ENCODE measurements at places on chromosomes 5 and 9.

DNA sequence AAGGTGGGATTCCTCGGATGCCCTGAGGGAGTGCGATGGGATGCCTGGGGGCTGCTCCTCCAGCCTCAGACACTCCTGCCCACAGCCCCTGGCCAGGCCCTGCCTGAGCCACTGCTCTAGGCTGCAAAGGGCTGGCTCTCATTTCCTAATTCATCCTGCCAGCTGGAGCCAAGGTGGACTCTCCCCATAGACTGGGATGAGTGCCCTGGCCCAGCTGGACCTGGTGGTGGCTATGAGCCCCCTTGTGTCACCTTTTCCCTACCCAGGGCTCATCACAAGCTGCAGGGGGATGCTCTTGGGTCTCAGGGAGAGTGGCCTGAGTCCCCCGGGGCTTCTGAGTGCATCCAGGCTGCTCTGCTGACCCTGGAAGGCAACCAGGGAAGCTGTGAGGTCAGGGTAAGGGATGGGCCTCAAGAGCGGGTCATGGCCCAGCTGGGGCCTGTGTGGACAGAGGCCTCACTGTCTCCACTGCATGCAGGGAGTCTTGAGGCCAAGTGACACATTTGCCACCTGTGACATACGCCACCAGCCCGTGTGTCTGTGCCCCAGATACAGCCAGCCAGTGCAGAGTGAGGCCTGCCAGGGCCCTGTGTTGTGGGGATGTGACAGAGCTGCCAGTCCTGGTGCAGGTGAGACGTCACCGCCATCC lies 102.7 kb upstream of the IER5L start:
- DNase-seq: no peak

DNA sequence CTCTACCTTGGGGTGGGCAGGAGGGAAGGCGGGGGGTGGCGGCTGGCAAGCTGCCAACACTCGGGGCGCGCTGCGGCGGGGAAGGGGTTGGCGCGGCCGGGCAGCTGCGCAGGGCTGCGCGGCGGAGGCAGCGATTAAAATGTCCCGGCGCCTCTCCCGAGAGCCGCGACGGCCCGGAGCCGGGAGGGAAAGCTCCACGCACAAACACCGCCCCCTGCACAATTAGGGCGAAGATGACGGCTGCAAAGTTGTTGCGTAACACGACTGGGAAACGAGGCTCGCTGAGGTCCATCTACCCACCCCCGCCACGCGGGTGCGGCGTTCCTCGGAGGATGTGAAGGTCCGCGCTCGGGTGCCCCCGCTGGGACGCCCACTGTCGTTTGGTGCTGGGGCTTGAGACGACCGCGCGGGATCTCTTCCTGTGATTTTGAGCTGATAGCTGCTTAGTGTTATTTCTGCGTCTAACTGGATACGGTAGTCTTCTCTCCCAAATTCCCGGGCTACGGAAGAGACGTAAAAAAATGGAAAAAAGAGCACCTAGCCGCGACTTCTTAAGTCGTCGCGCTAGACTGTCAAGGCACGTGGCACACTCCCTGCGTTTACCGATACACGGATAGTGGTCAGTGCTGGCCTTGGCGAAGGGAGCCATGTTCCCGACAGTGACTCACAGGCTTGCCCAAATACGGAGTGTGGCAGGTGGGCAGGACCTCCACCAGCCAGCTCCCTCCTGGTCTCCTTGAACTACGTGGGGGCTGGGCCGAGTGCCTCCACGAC lies 958 bp upstream of the NFIL3 start:
- DNase-seq: peak; percentile 53

DNA sequence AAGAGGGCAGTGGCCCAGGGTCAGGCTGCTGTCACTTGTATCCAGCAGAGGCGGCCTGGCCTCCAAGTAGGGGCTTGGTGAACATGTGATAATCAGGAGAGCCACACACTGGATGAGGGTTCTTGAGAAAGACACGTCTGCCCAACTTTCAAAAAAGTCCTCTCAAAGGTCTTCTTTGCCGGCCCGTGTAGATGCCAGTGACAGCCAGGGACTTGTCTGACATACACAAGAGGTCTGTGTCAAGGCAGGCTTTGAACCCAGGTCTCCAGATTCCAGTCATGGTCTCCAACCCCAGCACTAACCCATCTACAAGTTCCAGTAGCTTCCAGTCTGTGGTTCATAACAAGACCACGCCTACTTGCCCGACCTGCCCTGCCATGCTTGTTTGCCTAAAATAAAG lies 7.9 kb upstream of the AMBP start:
- no peak for DNase-seq

GRCh38 chr9:76758476-76758875 lies 5.8 kb upstream of the PCA3 start:
- no peak for DNase-seq

DNA sequence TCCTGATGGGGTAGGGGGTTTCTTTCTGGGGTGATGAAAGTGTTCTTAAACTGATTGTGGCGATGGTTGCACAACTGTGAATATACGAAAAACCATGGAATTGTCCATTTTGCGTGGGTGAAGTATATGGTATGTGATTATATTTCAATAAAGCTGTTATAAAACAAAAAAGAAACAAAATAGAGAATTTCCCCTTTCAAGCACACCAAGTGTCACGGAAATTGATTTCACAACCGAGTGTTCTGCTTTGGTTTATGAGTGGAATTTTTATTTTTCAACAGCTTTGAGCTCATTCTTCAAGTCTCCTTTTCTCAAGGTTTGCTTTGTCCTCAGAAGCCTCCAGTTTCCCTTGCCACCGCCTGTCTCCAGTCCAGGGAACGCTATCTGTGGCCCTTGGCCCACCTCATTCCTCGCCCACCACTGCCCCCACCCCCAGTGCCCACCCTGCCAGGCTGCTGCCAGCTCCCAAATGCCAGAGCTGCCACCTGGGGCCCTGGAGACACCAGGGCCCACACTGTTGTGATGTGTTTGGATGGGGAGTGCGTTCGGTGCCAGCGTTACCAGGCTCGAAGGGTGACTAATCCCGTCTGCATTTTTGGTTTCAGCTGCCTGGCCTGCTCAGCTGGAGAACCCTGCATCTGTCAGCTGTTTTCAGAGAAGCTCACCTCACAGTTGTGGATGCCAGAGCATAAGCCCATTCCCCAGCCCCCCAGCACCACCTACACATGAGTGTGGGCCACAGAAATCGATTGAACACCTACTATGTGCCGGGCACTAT lies 30.4 kb downstream of the DUSP1 start:
- DNase-seq: peak; percentile 90

DNA sequence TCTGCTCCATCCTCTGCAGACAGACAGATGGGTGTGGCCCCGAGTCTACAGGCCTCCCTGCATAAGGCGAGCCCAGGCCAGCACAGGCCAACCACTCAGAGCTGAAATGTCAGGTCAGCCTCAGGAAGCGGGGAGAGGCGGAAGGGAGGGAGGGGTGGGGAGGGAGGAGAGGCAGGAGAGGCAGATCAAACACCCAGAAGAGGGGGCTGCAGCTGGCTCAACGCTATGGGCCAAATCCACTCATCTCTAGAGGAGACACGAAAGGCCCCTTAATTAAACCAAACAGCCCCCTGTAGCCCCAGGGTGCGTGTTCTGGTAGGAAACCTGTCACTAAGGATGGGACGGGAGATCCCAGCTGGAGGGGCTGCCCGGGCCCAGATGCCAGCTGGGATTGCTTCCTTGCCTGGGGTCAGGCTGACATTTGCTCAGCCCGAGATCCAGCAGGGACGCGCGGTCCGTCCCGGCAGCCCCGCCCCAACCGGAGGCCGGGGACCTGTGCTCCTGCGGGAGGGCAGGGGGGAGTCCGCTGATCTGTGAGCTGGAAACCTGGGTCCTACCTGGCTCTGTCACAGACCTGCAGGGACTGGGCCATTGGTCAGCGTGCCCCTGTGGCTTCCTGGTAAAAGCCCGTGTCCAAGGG lies 97.2 kb upstream of the SARDH start:
- DNase-seq: no peak

DNA sequence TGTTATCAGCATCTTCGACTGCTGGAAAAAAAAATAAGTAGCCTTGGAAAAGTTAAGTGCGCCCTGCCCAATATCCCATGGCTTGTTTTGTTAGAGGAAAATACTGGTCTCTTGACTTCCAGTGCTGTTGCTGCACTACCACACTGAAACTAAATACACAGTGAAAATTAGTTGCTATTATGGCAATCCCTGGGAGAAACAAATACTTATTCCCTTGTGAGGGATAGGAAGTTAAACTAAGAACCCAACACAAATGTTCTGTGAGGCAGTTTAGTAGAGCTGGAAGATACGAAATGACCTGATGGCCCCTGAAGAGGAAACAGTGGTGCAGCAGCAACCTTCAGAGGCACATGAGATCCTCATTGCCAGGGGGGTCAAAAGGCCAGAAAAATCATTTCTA lies 164.0 kb downstream of the ARL15 start:
- DNase-seq: no peak

DNA sequence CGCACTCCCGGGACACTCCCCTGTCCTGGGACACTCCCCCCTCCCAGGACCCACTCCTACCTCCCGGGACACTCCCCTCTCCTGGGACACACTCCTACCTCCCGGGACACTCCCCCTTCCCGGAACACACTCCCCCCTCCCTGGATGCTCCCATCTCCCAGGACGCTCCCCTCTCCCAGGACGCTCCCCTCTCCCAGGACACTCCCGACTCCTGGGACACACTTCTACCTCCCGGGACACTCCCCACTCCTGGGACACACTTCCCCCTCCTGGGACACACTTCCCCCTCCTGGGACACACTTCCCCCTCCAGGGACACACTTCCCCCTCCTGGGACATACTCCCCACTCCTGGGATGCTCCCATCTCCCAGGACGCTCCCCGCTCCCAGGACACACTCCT lies 95.6 kb downstream of the RXRA start:
- DNase-seq: no peak

GRCh38 chr5:6745706-6746222 lies 32.5 kb downstream of the TENT4A start:
- DNase-seq: peak; percentile 56

- DNase-seq: no peak
Measured at GRCh38 chr5:101292199-101292598, 389.1 kb upstream of the ST8SIA4 start.

GRCh38 chr5:108947164-108947563 lies 199.5 kb downstream of the FER start:
- no peak for DNase-seq

- no peak for DNase-seq
Measured at GRCh38 chr5:94040591-94041148, 299.3 kb upstream of the POU5F2 start.

- no peak for DNase-seq
Measured at GRCh38 chr9:27528886-27529315, 713 bp downstream of the MOB3B start.

- DNase-seq: no peak
Measured at GRCh38 chr5:80216753-80217596, 38.9 kb downstream of the SERINC5 start.

DNA sequence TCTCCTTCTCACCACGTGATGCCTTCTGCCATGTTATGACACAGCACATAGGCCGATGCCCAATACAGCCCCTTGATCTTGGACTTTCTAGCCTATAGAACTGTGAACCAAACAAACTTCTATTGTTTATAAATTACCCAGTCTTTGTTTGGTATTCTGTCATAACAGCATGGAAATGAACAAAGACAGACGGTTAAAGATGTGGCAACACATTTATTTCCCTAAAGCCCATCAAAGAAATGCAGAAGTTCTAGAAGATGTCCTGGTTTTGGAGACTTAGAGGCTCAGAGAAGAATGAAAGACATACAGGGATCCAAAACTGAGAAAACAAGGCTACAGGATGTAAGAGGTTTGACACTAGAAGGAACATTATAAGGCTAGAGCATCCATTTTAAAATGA lies 600.8 kb upstream of the DAB2 start:
- DNase-seq: no peak

DNA sequence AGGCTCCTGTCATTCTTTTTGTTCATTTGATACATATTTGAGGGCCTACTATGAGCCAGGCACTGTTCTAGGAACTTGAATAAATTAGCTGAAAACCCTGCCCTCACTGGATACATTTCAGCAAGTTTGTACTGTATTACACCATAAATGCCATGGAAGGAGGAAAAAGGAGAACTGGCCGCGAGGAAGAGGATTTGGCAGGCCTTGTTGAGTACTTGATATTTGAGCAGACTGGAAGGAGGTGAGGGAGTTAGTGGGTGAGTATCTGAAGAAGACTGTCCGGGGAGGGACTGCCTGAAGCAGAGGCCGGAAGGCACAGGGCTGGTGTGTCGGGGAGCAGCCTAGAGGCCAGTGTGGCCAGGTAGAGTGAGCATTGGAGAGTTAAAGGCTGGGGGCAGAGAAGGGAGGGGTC lies 4.5 kb downstream of the SNX30 start:
- no peak for DNase-seq

DNA sequence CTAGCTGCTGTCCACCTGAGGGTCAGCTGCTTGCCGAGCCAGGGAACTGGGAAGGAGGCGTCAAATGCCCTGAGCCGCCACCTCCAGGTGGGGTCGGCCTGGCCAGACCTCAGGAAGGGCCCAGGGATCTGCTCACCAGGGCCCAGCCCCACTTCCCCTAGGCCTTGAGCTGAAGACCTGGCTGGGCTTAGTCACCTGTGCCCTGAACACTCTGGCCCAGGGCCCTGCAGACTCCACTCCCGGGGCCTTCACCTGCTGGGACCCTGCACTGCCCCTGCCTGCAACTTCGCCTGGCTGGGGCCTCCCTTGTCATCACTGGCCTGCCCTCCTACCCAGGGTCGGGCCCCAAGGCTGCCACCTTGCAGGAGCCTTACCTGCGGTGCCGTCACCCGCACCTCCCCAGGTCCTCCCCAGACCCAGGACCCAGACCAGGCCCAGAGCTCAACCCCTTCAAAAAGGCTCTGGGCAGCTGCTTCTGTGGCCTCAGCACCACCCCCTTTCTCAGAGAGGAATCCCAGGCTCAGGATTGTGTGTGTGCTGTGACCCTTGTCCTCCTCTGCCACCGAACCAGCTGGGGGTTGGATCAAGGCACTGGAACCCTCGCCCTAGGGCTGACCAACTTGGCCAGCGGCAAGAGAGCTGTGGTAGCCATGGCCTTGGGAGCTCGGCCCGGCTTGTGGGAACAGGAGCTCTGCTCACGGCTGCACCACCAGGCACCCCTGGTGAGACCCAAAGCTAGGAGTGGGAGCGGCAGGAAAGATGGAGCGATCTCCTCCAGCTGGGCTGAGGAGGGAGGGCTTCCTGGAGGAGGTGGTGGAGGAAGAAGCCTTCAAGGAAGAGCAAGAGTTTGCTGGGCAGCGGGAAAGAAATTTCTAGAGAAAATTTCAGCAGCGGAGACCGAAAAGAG lies 1.2 kb upstream of the NELFB start:
- no peak for DNase-seq

GRCh38 chr5:59810041-59810440 lies 83.5 kb downstream of the PDE4D start:
- DNase-seq: peak; percentile 46

DNA sequence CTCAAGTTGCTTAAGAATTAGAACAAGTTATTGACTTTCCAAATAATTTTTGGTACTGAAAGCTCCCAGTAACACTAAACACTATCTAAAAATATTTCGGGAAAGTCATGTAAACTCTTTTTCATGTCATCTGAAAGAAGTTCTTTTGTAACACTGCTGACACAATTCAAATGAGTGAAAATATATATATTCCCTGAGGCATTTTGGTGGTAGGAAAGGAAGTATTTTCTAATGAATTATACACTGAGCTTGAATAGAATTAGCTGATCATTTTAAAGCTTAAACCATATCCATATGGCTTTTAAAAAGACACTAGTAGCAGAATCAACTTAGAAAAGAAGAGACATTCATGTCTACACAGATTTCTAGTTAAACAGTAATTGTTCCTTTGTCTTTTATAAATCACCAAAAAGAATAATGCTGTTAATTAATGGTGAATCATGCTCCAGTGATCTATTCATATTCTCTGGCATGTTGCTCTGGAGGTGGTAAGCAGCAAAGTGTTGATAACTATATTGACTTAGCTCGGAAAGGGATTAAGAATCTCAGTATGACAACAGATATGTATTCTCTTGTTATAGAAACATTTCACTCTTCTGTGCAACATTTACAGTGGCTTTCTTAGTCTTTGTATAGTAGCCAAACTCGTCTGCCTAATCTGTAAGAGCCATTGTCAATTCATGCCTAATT lies 27.4 kb upstream of the RFX3 start:
- DNase-seq: no peak

All from HT1080 (cell line).